ENCODE measurements at places on chromosomes 12 and 14. TPM values are rescaled to one million over a fixed set of nuclear protein-coding genes. Genes with fewer than 3 reads are reported as not detected.

NTF3 gene
- not detected for total RNA-seq

RPAP3 gene
- total RNA-seq: 44.3 TPM

IRAK3 gene
- total RNA-seq: 4.8 TPM

CKB gene
- total RNA-seq: 3.6 TPM

INHBE gene
- 0.07 TPM for total RNA-seq

PIK3C2G gene
- total RNA-seq: not detected

OSGEP gene
- 56.2 TPM for total RNA-seq

Measured in T-helper 1 cell treated with Interleukin-12 subunit alpha and Interleukin-12 subunit beta and Interleukin-4 antibody, amounts not matched to agents 30 ng/mL and 1 ng/mL, for 36 hours (primary cell).